COR-L47 (cell line): ENCODE measurements at places on chromosomes 13 and 19.

DNA sequence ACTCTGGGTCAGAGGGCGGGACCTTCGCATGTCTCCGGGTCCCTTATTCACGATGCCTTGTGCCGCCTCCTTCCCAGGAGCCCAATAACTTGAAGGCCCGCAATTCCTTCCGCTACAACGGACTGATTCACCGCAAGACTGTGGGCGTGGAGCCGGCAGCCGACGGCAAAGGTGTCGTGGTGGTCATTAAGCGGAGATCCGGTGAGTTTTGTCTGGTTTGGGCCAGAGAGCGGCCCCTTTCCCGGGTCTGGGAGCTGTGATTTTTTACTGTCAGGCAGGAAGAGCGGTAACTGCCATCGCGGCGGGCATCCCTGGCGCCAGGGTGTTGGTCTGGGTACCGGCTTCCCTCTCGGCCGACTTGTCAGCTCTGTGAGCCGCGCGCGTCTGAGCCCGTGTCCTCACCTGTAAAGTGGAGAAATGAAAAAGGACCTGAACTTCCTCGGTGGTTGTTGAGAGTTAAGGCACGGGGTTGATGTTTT, 800 bp downstream of the RPL28 start:
- no peak for DNase-seq

DNA sequence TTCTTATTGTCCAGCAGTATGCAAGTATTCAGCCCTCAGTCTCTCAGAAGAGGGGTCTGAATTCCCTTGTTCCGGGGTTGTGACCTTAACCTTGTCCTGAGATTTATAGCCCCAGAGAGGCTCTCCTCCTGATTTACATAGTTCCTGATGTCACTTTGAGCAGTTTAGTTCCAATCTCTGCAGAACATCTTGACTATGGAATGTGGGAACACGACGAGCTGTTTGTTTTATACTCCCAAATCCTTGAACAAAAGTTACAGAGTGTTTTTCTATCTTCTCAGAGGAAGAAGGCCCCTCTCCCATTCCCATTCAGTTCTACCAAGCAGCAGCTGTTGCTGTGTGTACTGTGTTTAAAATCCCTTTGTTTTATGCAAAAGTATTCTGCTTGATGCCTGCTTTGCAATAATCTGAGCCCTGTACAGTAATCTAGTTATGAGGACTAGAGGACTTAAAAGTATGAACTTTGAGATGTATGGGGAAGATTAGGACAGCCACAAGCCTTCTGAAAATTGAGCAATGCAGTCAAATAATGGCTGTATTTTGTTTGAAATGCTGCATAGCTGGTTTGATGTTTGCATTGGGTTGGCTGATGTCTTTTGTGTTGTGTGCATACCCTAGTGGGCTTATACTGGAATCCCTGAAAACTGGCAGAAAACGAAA, 74.7 kb downstream of the KL start:
- no peak for DNase-seq

- DNase-seq, result no peak
Measured at GRCh38 chr13:106173346-106173745, 362.1 kb downstream of the EFNB2 start.

GRCh38 chr13:30743319-30744055, 8.1 kb downstream of the ALOX5AP start:
- DNase-seq, result no peak

GRCh38 chr13:42615691-42616090, 41.7 kb downstream of the TNFSF11 start:
- DNase-seq, result no peak
